ENCODE measurements at places on chromosomes 12 and 14. TPM values are rescaled to one million over a fixed set of nuclear protein-coding genes. Genes with fewer than 3 reads are reported as not detected.

STAC3 gene
- total RNA-seq, result 1,199 TPM

HEATR5A gene
- total RNA-seq, result 20.6 TPM

BDKRB1 gene
- 2.3 TPM for total RNA-seq

RNASE9 gene
- total RNA-seq, result not detected

KRT1 gene
- total RNA-seq, result not detected

PAX9 gene
- total RNA-seq, result not detected

FZD10 gene
- total RNA-seq, result not detected

PLEKHD1 gene
- 0.30 TPM for total RNA-seq

SLC39A5 gene
- total RNA-seq, result not detected

DNA sequence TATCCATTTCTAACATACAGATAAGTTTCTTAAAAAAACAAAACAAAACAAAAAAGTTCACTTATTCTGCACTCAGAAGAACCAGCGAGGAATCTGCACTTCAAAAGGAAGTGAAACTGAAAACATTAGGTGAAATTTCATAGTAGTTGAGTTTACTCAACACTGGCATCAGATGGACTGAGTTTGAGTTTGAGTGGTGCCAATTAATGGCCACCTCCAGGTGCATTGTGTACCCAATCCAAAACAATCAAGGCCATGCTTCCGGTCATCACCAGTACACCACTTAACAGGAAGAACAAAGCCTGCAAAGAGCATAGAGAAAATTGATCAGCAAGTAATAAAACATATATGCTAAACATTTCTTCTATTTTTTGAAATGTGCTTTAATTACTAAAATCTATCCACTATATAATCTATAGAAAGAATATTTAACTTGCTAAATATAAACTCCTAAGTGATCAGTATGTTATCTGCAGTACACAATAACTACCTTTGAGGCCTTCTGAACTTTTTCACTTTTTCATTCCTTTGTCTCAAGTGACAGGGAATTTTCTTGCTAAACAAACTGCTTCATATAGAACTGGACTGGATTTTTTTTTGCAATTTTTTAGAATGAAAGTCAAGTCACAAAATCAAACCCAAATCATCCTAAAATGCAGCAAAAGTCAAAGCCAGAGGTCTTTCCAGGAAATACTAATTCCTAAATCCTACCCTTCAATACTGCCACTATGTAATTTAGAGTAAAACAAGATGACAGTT lies 11.5 kb downstream of the SLC38A2 start:
- DNase-seq, result no peak
- H3K27me3 ChIP-seq, result no peaks in the 10 kb centered on the region
- peaks cover 77% of the 10 kb centered on the region for H3K36me3 ChIP-seq
- no peak overlapping the region for H3K27ac ChIP-seq

GRCh38 chr12:104631867-104632266 lies 175.1 kb downstream of the CHST11 start:
- no peaks in the 10 kb centered on the region for H3K27me3 ChIP-seq
- no peak overlapping the region for H3K4me3 ChIP-seq
- DNase-seq, result no peak
- no peak overlapping the region for H3K27ac ChIP-seq

GRCh38 chr12:71671816-71672215 lies 7.7 kb downstream of the THAP2 start:
- no peak overlapping the region for H3K27ac ChIP-seq
- H3K4me3 ChIP-seq, result no peak overlapping the region
- peak; percentile 24 for DNase-seq
- no peaks in the 10 kb centered on the region for H3K27me3 ChIP-seq
- no peaks in the 10 kb centered on the region for H3K36me3 ChIP-seq
- peaks cover 13% of the 10 kb centered on the region for H3K4me1 ChIP-seq

DNA sequence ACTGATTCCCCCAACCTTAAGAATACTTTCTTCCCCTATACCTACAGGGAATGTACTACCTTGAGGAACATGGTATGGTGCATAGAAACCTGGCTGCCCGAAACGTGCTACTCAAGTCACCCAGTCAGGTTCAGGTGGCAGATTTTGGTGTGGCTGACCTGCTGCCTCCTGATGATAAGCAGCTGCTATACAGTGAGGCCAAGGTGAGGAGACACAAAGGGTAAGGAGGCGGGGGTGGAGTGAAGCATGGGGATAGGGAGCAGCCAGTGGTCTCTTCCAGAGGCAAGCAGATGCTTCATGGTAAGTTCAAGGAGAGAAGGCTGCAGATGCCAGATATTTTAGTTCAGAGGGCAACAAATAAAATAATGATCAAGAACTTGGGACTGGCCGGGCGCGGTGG lies 6.6 kb upstream of the PA2G4 start:
- no peak overlapping the region for H3K4me3 ChIP-seq
- DNase-seq, result no peak

GRCh38 chr14:92650581-92651105 lies 97.8 kb downstream of the LGMN start:
- H3K27me3 ChIP-seq, result no peaks in the 10 kb centered on the region
- no peak for DNase-seq
- H3K36me3 ChIP-seq, result no peaks in the 10 kb centered on the region

GRCh38 chr12:108955225-108955835 lies 65.5 kb downstream of the SVOP start:
- no peak overlapping the region for H3K4me3 ChIP-seq
- peak; percentile 43 for DNase-seq
- H3K36me3 ChIP-seq, result no peaks in the 10 kb centered on the region
- H3K4me1 ChIP-seq, result no peaks in the 10 kb centered on the region
- no peak overlapping the region for H3K27ac ChIP-seq
- H3K27me3 ChIP-seq, result no peaks in the 10 kb centered on the region

DNA sequence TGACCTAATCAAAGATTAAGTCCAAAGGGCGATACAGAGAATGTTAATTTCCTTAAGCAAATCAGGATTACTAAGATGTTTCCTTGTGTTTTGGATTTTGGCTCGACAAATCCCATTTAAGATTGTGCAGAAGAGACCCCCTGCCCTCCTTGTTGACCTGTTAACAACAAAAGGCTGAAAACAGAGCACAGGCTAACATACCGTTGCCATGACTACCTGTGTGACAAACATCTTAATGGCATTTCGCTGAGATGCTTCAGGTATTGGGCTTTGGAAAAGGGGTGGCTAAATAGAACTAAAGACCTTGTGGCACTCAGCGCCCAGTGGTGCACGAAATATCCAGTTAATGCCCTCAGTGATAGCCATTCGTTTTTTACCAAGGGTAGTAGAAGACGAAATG lies 1532.3 kb upstream of the TMEM132C start:
- no peaks in the 10 kb centered on the region for H3K4me1 ChIP-seq
- no peaks in the 10 kb centered on the region for H3K27me3 ChIP-seq
- no peaks in the 10 kb centered on the region for H3K36me3 ChIP-seq

DNA sequence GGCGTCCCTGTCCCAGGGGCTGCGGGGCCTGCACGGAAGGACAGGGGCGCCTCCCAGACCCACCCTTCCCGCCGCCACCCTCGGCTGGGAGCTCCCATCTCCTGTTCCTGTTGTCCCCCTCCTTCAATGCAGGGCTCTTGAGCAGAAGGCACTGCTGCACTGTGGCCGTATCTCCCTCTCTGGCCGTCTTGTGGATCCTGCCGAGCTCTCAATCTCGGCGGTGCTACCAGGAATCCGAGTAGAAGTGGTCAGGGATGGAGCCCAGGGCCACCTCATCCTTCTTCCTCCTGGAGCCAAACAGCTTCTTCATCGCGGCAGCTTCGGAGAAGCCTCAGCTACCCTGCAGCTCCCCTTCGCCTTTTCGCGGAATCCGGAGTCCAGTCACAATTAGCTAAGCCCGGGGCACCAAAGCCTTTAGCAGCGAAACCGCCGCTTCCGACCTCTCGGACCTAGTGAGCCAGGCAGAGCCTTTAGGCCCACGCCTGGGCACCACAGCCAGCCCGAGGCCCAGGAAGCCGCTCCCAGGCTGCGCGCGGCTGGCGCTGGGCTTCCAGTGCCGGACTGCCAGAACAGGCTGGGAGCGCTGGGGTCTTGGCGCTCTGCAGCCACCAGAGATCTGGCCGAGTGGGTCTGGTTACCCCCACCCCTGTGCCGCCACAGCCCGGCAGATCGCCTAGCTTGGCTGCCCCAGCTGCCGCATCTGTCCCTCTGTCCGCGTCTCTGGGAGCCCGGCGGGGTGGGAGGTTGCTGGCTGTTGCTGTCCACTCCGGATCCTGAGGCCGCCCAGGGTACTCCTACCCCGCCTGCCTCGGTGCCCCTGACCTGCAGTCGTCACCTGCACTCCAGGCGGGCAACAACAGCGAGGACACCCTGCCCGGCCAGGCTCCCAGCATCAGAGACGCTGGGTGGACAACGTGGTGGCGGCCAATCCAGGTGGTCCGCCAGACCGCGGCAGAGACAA lies 69.1 kb downstream of the ASCL4 start:
- no peak overlapping the region for H3K4me3 ChIP-seq
- no peaks in the 10 kb centered on the region for H3K27me3 ChIP-seq
- no peaks in the 10 kb centered on the region for H3K36me3 ChIP-seq
- no peak for DNase-seq

DNA sequence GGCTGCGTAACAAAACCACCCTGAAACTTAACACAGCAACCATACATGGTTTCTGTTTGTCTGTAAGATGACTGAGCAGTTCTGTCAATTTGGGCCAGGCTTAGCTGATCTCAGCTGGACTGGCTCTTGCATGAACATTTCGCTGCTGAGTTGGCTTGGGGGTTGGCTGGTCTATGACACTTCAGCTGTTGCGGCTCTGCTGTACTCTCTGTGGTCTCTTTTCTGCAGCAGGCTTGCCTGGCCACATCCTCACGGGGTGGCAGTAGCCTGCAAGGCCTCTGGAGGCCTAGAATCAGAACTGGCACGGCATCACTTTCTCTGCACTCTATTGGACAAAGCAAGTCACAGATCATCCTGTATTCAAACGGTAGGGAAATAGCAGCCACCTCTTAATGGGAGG lies 216.2 kb downstream of the BCL11B start:
- DNase-seq, result no peak
- no peaks in the 10 kb centered on the region for H3K27me3 ChIP-seq
- no peaks in the 10 kb centered on the region for H3K4me1 ChIP-seq
- H3K27ac ChIP-seq, result no peak overlapping the region
- no peak overlapping the region for H3K4me3 ChIP-seq

GRCh38 chr12:122753319-122753650 lies 661 bp downstream of the DENR start:
- DNase-seq, result no peak
- peak overlapping the region; percentile 83 for H3K4me3 ChIP-seq
- H3K4me1 ChIP-seq, result peaks cover 8% of the 10 kb centered on the region
- peaks cover 28% of the 10 kb centered on the region for H3K36me3 ChIP-seq
- H3K27me3 ChIP-seq, result no peaks in the 10 kb centered on the region
- H3K27ac ChIP-seq, result peak overlapping the region; percentile 81

DNA sequence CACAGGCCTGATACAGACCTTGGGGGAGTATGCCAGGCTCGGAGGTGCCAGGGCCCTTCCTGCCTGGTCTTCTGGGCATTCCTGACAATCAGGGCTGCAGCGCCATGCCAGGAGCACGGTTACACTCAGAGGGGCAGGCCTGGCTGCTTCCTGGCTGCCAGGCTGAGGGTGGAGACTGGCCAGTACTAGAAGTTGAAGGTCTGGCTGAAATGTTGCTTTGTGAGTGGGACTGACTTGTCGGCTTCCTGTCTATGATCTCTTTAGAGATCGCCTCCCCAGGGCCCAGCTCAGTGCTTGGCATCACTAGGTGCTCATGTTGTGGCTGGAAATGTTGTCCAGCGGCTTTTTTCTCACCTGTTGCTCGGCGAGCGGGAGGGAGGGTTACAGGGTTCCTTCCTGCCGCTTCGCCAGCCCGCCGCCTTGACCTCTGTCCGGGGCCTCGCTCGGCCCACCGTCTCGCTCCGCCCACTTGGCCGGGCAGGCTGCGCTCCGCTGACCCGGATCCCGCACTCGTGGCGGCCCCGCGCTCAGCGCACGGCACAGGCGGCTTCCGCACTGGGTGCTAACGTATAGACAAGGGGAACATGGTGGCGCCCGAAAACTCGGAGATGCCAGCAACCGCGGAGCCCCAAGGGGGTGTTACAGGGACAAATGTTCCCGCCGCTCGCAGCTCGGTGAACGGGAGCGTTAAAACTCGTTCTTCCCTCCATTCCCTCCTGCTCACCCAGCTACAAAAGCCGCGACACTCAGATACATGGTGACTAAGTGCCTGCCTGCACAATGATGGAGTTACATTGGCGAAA lies 32.6 kb downstream of the PAPLN start:
- H3K36me3 ChIP-seq, result peaks cover 2% of the 10 kb centered on the region
- no peak overlapping the region for H3K4me3 ChIP-seq
- H3K27ac ChIP-seq, result no peak overlapping the region
- no peak for DNase-seq
- no peaks in the 10 kb centered on the region for H3K4me1 ChIP-seq

DNA sequence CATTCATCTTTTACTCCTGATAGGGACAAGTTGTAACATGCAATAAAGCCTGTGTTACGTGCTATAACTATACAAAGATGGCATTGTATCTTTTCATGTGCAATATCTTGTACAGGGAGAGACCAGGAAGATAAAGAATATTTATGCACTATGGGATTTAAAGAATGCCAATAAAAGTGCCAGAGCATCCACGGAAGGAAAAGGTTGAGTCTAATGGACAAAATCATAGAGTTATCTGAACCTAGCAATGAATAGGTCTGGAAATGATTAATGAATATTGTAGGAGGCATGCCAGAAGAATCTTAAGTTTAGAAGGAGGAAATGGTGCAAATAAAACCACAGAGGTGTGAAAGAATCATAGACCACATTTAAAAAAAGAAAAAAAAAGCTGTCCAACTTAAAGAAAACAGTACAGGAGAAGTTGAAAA lies 263.9 kb downstream of the KCNC2 start:
- H3K27me3 ChIP-seq, result no peaks in the 10 kb centered on the region
- H3K4me1 ChIP-seq, result no peaks in the 10 kb centered on the region
- DNase-seq, result no peak
- H3K4me3 ChIP-seq, result no peak overlapping the region

All from SJCRH30 (cell line).